ENCODE measurements at places on chromosomes 7 and 10. TPM values are rescaled to one million over a fixed set of nuclear protein-coding genes. Genes with fewer than 3 reads are reported as not detected.

Gene LIPF
- not detected for total RNA-seq

Gene ANXA8
- total RNA-seq, result not detected

Gene PRKG1
- total RNA-seq, result 60.1 TPM

Gene FRMPD2
- total RNA-seq, result not detected

Gene STAG3
- 0.50 TPM for total RNA-seq

Gene SLC16A9
- 0.26 TPM for total RNA-seq

Gene MKLN1
- 26.7 TPM for total RNA-seq

Gene NPC1L1
- total RNA-seq, result under 0.01 TPM

Gene CALML3
- not detected for total RNA-seq

Gene OPN1SW
- not detected for total RNA-seq

Gene RADIL
- 0.33 TPM for total RNA-seq

Gene CYP2W1
- not detected for total RNA-seq
